Progenitor cell of endocrine pancreas (in vitro differentiated cells): ENCODE measurements at places on chromosomes 12 and 14.

DNA sequence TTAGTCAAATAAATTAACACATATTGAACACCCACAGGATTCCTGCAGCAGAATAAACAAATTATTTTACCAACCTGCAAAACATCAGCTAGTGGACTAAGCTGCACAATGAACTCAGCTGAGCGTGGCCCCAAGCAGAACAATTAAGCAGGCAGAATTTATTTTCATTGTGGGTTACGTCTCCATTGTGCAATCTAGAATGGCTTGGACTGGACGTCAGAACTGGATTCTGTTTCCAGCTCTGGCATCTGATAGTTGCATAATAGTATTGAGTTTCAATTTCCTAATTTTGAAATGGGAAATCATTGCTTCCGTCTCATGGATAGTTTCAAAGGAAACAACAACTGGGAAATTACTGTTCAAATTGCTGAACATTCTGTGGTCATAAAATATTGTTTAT is 35.5 kb upstream of the RERG start:
- DNase-seq = no peak

DNA sequence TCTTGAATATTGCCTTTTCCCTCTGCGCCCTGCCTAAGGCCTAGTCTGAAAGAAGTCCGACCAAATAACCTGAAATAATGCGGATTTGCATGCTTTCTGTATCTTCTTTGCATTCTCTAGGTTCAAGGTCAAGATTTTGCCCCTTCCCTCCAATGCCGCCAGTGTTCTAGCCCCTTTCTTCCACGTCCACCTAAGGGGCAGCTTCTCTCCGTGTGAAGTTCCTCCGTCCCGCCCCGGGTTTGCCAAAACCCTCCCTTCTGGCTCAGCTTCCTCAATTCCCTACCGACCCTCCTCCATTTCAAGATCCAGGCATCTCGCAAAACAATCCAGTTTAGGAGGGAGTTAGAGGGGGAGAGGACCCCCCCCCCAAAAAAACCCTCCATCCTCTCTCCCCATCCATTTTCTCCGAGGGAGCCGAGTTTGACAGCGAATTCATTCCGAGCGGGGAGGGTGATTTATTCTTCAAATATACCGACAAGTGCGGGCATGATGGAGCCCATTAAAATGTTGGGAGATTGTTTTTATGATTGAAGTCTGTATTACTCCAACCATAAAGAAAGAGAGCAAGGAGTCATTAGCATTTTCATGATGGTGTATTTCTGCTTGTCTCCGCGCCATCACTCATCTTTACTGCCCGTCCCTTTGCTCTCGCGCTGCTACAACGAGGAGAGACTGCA is 20.9 kb upstream of the ATP5MC2 start:
- no peak for DNase-seq

GRCh38 chr12:65620046-65620445 is 204.2 kb upstream of the HMGA2 start:
- no peak for DNase-seq

GRCh38 chr14:94936401-94936892 is 166.5 kb upstream of the GSC start:
- no peak for DNase-seq

- DNase-seq = no peak
Measured at GRCh38 chr12:81330480-81330879, 252.6 kb downstream of the ACSS3 start.

- no peak for DNase-seq
Measured at GRCh38 chr14:87087881-87088280, 905.1 kb downstream of the GALC start.

DNA sequence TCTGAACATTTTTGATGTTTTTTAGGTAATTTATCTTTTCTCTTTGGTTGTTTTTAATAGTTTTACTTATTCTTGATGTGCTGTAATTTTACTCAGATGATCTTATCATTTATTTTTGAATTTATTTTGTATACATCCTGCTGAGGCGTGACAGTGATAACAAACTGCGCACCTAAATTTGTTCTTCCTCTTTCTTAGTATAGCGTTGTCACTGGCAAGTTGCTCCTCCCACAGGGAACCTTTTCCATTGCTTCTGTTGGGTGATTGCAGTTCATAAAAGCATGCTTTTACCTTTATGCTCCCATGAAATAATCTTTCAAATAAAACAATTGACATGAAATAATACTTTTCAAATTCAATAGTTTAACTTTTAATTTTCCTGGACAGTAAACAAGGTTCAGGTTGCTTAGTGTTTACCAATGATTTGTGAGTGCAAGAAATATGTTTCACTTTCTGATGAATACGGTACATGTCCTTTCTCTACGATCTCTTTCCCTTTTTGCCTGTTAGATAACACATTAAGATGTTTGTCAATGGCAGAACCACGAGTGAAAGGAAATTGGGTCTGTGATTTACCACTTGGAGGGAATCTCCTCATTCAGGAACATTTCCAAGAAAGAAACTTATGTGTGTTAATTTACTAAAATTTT is 223.3 kb downstream of the CCDC91 start:
- no peak for DNase-seq

- DNase-seq = no peak
Measured at GRCh38 chr12:95820096-95820703, 29.6 kb upstream of the NTN4 start.

DNA sequence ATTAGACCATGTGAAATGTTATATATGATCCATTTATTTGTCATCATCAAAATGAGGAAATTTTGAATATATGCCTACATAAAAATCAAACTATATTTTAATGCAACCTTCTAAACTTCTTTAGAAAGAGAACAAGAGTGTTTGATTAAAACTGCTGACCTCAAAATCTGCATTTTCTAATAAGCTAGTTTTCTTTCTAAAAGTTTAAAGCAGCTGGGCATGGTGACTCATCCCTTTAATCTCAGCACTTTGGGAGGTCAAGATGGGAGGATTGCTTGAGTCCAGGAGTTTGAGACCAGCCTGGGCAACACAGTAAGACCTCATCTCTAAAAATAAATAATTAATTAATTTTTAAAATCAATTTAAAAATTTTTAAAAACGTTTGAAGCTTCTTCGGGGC is 36.2 kb downstream of the GNPTAB start:
- no peak for DNase-seq

DNA sequence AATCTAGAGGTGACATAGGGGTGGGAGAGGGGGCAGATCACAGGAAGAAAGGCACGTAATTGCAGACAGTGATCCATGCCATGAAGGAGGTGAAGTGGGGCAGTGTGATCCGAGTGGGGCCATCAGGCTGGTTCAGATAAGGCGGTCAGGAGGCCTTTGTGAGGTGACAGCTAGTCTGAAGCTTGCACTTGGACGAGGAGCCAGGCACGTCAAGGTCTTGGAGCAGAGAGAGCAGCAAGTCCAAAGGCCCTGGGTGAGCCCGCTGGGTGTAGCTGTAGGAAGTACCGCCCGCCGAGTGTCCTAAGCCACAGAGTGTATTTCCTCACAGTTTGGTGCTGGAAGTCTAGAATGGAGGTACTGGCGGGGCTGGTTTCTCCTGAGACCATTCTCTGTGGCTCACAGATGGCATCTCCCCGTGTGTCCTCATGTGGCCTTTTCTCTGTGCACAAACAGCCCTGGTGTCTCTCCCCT is 23.6 kb downstream of the RHOF start:
- DNase-seq = no peak
